C1 segment of cervical spinal cord (tissue), 14 donors: ENCODE measurements at places on chromosomes 16 and 17.

DNA sequence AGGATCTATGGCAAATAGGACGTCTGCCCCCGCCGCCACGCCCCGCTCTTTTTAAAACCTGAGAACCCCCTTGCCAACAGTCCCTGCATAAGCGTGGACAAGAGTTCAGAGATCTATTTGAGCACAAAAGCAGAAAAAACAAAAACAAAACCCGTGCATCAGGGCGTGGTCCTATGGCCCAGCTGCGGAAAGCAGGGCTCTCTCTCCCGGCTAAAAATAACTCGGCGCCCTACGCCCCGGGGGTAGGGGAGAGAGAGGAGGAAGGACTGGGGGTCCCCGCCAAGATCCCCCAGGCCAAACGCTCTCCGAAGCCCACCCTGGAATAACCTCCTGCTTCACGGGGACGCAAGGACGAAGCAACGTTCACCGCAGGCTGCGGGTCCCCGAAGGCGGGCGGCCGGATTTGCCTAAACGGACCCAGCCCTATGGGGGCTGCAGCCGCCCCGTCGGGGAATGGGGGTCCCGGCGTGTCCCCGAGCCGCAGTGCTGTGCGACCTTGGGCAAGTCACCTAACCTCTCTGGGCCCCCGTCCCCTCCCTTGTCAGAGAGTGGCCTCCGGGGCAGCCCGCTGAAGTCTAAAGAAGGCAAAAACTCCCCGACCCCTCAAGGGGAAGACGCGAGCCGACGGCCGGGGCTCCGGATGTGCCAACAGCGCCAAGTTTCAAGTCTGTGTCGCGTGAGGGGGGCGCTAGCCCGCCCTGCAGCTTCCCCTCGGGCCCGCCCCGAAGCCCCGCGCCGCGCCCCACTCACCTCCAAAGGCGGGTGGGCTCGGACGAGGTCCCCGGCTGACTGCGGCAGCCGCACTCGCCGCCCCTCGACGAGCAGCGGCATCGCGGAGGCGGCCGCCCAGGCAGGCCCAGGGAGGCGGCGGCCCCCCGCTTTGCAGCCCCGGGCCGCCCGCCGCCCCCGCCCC lies 477 bp downstream of the NTAN1 start:
- DNase-seq: peak; percentile 69

- no peak for DNase-seq
These were observed 6.0 kb upstream of the KCNH6 start for GRCh38 chr17:63516910-63517824.

DNA sequence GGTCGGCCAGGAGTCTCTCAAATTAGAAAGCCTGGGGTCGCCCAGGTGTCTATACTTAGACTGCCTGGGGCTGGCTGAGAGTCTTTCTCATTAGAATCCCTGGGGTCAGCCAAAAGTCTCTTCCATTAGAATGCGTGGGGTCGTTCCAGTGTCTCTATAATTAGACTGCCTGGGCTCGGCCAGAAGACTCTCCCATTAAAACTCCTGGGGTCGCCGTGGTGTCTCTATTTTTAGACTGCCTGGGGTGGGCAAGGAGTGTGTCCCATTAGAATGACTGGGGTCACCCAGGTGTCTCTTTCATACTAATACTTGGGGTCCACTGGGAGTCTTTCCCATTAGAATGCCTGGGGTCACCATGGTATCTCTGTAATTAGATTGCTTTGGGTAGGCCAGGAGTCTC lies 2227.7 kb downstream of the TP53TG3F start:
- no peak for DNase-seq

DNA sequence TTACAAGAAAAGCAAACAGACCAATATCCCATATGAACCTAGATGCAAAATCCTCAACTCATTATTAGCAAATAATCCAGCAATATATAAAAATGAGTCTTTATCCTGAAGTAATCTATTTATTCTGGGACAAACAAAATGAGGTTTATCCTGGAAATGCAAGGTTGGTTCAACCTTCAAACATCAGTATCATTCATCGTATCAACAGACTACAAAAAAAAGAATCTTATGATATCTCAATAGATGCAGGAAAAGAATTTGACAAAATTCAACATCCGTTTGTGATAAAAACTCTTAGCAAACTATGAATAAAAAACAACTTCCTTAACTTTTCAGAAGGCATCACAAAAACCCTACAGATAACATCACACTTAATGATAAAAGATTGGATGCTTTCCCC lies 18.4 kb upstream of the BAIAP2 start:
- DNase-seq: no peak

DNA sequence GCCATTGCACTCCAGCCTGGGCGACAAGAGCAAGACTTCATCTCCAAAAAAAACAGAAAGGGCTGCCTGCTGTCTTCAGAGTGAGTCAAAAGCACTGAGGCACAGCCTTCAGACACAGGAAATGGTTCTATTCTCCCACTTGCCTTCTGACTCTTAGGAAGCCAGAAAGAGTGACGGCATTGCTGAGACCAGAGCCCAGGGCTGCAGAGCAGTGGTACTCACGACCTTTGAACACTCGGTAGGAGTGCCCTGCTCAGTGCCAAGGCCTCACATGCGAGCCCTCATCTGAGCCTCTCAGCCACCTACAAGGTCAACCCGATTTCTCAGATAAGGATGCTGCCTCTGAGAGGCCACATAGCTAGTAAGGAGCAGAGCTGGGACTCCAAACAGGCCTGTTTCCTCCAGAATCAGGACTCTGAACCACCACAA lies 3.5 kb upstream of the ITGAE start:
- DNase-seq: no peak

GRCh38 chr17:57911834-57912673 lies 43.2 kb downstream of the CUEDC1 start:
- peak; percentile 86 for DNase-seq

DNA sequence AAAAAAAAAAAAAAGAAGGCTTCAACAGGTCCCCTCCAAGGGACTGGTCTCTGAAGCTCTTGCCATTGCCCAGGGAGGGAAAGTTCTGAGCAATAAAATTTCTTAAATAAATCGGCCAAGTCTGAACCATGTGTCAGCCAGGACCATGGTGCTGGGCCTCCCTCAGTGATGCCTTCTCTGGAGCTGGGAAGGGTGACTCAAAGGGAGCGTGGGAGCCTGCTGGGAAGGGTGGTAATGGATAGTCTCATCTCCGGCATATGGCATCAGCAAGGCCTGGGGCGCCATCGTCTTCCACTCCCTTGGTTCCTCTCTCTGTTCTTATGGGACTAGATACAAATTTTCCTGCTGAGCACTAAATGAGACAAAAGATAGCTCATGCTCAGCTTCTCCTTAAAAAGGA lies 2.3 kb downstream of the VKORC1 start:
- no peak for DNase-seq
